ENCODE measurements at places on chromosomes 16 and 17.
A peak's percentile ranks its signal among the peaks of the same experiment; 100 is the strongest.

DNA sequence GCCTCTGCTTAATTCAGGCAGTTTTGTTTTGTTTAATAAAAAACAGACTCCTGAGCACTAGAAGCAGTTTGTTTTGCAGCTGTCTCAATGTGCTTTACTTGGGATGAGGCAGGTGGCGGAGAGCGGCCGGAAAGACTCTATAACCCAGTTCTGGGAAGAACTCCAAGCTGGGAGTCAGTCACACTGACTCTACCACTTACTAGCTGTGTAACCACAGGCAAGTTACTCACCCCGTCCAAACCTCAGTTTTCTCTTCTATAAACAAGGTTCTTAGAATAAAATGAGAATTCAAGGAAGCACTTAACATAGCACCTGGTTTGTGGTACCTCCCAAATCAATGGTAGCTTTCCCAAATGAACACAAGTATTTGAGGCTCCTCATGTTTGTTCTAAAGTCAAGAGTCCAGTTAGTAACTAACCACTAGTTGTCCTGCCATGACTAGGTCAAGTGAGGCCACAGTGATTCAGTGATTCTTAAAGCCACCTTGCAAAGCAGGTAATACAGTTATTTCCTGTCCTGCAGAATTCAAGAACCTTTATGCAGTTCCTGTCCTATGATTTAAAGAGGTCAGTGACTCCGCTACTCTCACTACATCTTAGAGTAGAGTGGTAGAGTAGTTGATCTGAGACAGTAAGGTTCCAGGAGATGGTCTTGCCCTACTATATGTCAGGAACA is 2.7 kb downstream of the TXNDC17 start:
- DNase-seq, result no peak
- H3K36me3 ChIP-seq, result peaks cover 47% of the 10 kb centered on the region
- H3K27ac ChIP-seq, result no peak overlapping the region

DNA sequence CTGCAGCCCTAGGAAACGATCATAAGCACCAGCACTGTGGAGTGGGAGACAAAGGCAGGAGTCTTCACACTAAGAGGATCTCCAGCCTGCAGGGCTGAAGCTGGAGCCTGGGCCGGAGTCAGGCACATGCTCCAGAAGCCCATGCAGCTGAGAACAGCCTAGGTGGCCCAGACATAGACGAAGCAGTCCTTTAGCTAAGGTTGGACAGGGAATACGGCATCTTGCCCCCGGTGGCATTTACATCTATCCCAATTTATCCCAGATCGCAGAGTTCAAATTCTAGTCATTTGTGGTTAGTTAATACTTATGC is 13.9 kb downstream of the TSPOAP1 start:
- H3K27me3 ChIP-seq, result no peaks in the 10 kb centered on the region
- H3K4me1 ChIP-seq, result peaks cover 24% of the 10 kb centered on the region
- peak overlapping the region; percentile 18 for H3K27ac ChIP-seq
- peaks cover 33% of the 10 kb centered on the region for H3K36me3 ChIP-seq
- no peak overlapping the region for H3K4me3 ChIP-seq

DNA sequence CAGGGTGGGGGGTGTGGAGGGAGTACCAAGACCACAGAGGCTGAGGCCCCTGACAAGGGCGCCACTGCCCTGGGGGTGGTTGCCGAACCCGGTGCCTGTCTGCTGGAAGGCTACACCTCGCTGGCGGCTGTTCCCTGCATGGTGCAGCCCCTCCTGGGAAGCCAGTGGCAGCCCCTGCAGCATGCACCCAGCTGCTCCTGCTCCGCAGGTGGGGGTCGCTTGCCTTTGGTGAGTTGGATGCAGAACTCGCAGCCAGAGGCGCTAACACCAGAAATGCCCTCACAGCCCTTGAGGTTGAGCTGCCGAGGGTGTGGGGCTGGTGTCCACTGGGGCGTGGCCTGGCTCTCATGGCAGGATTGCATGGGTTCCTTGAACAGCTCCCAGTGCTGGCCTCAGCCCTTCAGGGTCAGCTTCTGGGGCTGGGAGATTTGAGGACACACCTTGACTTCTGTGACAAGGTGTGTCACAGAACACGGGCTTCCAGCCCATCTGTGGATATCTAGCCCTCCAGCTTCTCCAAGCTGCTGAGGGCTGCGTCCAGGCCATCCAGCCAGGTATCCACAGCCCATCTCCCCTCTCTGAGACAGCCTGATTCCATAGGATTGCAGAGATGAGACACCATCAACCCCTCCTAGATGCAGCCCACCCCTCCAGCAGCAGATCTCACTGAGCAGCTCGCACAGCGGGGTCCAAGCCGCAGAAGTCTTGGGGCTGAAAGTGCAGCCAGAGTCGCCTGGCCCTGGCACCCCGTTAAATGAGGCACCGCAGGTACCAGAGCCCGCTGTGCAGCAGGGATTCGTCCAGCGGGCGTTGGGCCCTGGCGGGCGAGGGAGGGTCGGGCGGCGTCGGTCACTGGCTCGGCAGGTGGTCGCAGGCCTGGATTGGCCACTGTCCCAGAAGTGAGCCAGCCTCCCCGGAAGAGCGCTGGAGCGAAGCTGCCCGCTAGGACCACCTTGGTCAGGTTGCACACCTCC is 586.3 kb downstream of the KCNJ18 start:
- no peak for DNase-seq
- no peaks in the 10 kb centered on the region for H3K27me3 ChIP-seq
- no peak overlapping the region for H3K4me3 ChIP-seq
- H3K4me1 ChIP-seq, result no peaks in the 10 kb centered on the region

DNA sequence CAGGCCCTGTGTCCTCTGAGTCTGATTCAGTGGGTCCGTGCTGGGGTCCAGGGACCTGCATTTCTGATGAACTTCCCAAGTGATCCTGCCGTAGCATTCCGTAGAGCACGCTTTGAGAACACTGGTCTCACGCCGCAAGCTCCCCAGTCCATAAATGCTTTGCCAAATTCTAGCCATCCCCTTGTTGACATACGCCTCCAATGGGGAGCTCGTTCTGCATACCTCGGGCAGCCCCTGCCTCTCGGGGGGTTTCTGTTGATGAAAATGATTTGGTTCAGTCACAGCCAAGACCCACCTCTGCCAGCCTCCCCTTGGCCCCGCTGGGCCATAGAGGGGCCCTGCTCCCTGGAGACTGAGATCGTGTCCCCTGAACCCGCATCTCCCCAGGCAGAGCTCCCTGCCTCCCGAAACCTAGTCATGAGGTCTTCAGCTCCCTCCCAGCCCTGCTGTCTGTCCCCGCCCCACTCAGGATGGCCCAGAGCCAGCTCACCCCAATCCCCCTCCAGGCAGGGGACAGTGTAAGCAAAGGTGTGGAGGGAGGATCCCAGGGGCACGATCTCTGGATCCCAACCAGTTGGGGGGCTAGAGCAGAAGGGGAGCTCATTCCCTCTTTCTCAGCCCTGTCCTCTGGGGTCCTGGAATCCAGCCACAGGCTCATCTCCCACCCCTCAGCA is 16.2 kb upstream of the SPNS2 start:
- peaks cover 2% of the 10 kb centered on the region for H3K27me3 ChIP-seq

- DNase-seq, result no peak
- no peak overlapping the region for H3K27ac ChIP-seq
- no peaks in the 10 kb centered on the region for H3K27me3 ChIP-seq
- no peaks in the 10 kb centered on the region for H3K36me3 ChIP-seq
- H3K4me1 ChIP-seq, result no peaks in the 10 kb centered on the region
- H3K4me3 ChIP-seq, result no peak overlapping the region
Observed at GRCh38 chr16:59864981-59865666, 1131.0 kb upstream of the GOT2 start.

DNA sequence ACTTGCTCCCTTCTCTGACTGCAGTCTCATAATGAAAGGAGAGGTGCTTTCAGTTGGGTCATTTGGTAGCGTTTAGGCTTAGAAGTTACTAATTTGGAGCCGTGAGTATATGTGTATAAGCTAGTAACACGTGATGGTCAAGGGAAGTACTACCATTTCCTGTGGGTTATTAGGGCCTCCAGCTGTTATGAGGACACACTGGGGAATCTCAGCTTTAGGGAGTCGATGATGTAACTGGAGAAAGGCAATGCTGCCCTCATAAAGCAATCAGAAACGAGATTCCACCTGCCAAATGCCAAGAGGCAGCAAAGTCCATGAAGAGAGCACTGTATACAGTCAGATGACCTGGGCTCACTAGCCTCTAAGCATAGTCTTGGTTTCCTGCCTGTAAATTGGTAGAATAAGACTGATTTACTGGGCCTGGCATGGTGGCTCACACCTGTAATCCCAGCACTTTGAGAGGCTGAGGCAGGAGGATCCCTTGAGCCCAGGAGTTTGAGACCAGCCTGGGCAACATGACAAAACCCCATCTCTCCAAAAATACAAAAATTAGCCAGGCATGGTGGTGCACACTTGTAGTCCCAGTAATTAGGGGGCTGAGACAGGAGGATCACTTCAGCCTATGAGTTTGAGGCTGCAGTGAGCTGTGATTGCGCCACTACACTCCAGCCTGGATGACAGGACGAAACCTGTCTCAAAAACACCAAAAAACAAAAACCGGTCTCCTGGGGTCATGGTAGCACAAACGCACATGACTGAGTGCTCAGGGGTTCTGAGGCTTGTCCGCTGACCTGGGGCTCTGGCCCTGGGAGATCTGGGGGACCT is 53.0 kb downstream of the SF3B3 start:
- peaks cover 24% of the 10 kb centered on the region for H3K36me3 ChIP-seq
- H3K27ac ChIP-seq, result peak overlapping the region; percentile 10
- H3K4me1 ChIP-seq, result peaks cover 17% of the 10 kb centered on the region
- no peaks in the 10 kb centered on the region for H3K27me3 ChIP-seq
- H3K4me3 ChIP-seq, result no peak overlapping the region
- DNase-seq, result no peak

GRCh38 chr17:8681170-8681949 is 50.8 kb upstream of the MYH10 start:
- no peak for DNase-seq
- H3K36me3 ChIP-seq, result no peaks in the 10 kb centered on the region
- H3K27me3 ChIP-seq, result peaks cover 6% of the 10 kb centered on the region
- H3K27ac ChIP-seq, result no peak overlapping the region
- no peak overlapping the region for H3K4me3 ChIP-seq

GRCh38 chr17:1690544-1691221 is 6.0 kb upstream of the PRPF8 start:
- DNase-seq, result no peak
- peaks cover 4% of the 10 kb centered on the region for H3K4me1 ChIP-seq
- no peaks in the 10 kb centered on the region for H3K27me3 ChIP-seq

DNA sequence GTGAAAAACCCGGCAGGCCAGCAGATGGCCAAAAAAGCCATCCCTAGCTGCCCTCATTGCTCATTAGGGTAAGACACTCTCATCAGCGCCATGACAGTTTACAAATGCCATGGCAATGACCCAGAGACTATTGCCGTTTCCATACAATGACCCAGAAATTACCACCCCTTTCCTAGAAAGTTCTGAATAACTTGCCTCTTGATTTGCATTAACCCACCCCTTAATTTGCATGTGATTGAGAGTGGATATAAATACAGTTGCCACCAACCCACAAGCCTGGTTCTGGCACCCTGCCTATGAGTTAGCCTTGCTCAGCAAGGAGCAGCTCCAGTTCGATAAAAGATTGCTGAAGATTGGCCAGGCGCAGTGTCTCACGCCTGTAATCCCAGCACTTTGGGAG is 16.1 kb upstream of the C16orf54 start:
- no peak overlapping the region for H3K27ac ChIP-seq
- no peak overlapping the region for H3K4me3 ChIP-seq
- H3K27me3 ChIP-seq, result peaks cover 12% of the 10 kb centered on the region
- DNase-seq, result no peak

GRCh38 chr17:68587026-68587425 is 14.1 kb downstream of the FAM20A start:
- no peaks in the 10 kb centered on the region for H3K27me3 ChIP-seq
- H3K4me3 ChIP-seq, result no peak overlapping the region
- no peaks in the 10 kb centered on the region for H3K36me3 ChIP-seq
- no peak overlapping the region for H3K27ac ChIP-seq
- H3K4me1 ChIP-seq, result no peaks in the 10 kb centered on the region

GRCh38 chr17:38890410-38890746 is 20.5 kb downstream of the LASP1 start:
- no peaks in the 10 kb centered on the region for H3K27me3 ChIP-seq
- H3K36me3 ChIP-seq, result peaks cover 40% of the 10 kb centered on the region
- H3K4me1 ChIP-seq, result peaks cover 69% of the 10 kb centered on the region
- DNase-seq, result no peak
- H3K4me3 ChIP-seq, result peak overlapping the region; percentile 36

- H3K36me3 ChIP-seq, result no peaks in the 10 kb centered on the region
- peak overlapping the region; percentile 85 for H3K4me3 ChIP-seq
- H3K4me1 ChIP-seq, result no peaks in the 10 kb centered on the region
- H3K27me3 ChIP-seq, result peaks cover 11% of the 10 kb centered on the region
Observed at GRCh38 chr16:57984443-57985203, 13.7 kb upstream of the CNGB1 start.

GRCh38 chr17:32488604-32489180 is 1.9 kb downstream of the CDK5R1 start:
- peaks cover 19% of the 10 kb centered on the region for H3K36me3 ChIP-seq
- H3K27ac ChIP-seq, result no peak overlapping the region
- DNase-seq, result no peak
- peaks cover 3% of the 10 kb centered on the region for H3K27me3 ChIP-seq

DNA sequence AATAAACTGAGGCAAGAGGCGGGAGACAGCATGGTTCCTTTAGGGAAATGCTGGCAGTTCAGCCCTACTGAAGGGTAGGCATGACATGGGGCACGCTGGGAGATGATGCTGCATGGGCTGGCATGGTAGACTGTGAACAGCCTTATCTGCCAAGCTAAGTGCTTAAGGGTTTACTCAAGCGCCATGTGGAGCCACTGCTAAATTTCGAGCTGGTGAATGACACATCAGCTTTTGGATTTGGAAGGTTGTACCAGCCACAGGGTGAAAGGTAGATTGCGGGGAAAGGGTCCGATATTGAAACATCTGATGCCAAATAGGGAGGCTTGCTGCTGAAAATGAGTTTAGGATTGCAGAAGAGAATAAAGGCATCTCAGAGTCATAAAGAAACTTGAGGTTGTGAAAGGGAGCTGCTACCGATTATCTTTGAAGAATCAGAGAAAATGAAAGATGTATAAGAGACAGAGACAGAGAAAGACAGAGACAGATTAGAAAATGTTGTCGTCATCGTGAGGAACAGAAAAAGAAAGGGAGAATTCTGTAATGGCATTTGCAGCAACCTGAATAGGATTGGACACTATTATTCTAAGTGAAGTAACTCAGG is 16.3 kb downstream of the PIK3R5 start:
- H3K4me1 ChIP-seq, result peaks cover 84% of the 10 kb centered on the region
- H3K27ac ChIP-seq, result peak overlapping the region; percentile 61
- peaks cover 55% of the 10 kb centered on the region for H3K36me3 ChIP-seq
- DNase-seq, result no peak
- H3K27me3 ChIP-seq, result no peaks in the 10 kb centered on the region

DNA sequence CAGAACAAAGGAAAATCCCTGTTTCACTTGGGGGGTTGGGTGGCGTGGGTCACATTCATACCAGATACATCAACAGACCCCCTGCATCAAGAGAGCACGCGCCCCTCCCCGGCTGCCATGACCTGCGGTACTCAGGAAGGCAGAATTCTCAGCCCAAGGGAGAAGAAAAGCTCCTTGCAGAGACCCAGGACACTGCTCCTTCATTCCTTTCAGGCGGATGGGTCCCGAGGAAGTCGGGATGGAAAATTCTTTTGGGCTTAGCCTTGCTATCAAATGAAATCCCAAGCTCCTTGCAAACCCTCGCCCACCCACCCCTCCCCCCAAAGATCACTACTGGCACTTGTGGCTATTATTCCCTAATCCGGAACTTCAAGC is 40.6 kb downstream of the HIC1 start:
- H3K27me3 ChIP-seq, result no peaks in the 10 kb centered on the region
- H3K4me1 ChIP-seq, result peaks cover 39% of the 10 kb centered on the region
- H3K36me3 ChIP-seq, result peaks cover 9% of the 10 kb centered on the region
- H3K4me3 ChIP-seq, result no peak overlapping the region
- no peak for DNase-seq

GRCh38 chr16:80509872-80510271 is 30.9 kb upstream of the DYNLRB2 start:
- H3K27ac ChIP-seq, result no peak overlapping the region
- peaks cover 6% of the 10 kb centered on the region for H3K4me1 ChIP-seq
- no peak for DNase-seq
- H3K27me3 ChIP-seq, result peaks cover 5% of the 10 kb centered on the region
